ENCODE measurements at places on chromosomes 3 and 15. TPM values are rescaled to one million over a fixed set of nuclear protein-coding genes. Genes with fewer than 3 reads are reported as not detected.
A peak's percentile ranks its signal among the peaks of the same experiment; 100 is the strongest.

DNA sequence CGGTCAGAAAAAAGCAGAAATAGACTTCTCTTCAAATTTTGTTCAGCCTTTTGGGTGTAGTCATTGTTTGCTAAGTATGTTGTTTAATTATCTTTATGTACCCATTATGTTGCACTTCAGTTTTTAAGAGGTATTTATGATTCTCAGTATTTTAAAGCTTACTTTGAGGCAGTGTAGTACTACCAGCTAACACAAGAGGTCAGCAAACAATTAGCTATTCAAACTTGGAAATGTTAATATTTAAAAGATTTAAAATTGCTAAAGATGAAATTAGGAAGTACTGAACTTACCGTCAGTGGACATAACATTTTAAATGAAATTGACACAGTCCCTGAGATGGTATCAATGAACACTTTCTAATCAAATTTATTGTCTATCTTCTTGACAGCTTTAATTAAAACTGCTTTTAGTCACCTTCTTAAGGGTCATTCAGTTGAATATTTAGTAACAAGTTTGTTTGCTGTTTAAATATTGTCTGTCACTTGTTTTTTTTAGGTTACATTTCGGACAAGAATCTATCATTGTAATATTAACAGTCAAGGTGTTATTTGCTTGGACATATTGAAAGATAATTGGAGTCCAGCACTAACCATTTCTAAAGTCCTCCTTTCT, 28.1 kb downstream of the NKIRAS1 start:
- peak; percentile 42 for DNase-seq
- H3K27ac ChIP-seq = peak overlapping the region; percentile 6
- H3K27me3 ChIP-seq = no peaks in the 10 kb centered on the region
- H3K4me1 ChIP-seq = peaks cover 16% of the 10 kb centered on the region
- no peaks in the 10 kb centered on the region for H3K36me3 ChIP-seq

LSAMP gene
- polyA plus RNA-seq = 1.4 TPM

GRCh38 chr3:17349093-17349492, 393.3 kb downstream of the TBC1D5 start:
- H3K36me3 ChIP-seq = no peaks in the 10 kb centered on the region
- no peak overlapping the region for H3K4me3 ChIP-seq
- H3K27ac ChIP-seq = no peak overlapping the region
- no peaks in the 10 kb centered on the region for H3K4me1 ChIP-seq

LRRC34 gene
- polyA plus RNA-seq = 9.1 TPM

- no peak overlapping the region for H3K27ac ChIP-seq
- DNase-seq = no peak
These were observed 610.0 kb upstream of the TBL1XR1 start for GRCh38 chr3:177807150-177807875.
